DMS 273 treated with DMSO at 0.1 percent for 48 hours (cell line): ENCODE measurements at places on chromosomes 3 and 15.

DNA sequence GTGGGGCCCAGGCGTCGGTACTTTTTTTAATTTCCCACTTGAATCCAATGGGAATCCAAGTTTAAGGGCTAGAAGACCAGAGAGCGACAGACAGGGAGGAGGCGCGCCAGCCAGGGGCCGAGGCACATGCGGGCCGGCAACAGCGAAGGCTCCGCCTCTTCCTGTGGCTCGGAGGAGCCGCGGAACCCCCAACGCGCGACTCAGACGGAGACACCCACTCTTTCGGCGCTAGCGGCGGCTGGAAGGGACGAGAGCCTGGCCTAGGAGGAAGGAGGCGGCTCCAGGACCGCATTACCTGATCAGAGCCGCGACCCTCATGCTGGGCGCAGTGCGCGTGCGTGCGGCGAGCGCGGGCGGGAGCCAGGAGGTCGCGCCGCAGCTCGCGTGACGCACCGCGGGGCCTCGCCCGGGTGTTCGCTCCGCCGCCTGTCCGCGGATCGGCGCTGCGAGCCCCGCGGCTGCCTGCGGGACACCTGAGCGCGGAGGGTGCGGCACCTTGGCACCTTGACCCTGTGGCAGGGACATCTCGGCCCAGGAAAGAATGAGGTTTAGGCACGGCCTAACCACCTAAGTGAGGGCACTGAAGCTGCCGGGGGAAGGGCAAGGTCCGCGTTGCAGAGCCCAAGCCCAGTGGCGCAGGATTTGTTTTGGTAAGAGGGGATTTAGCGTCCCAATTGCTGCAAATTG lies at the start of gene DPH6:
TSS of gene DPH6 (minus strand) at position 342 of the 687 bp plus-strand sequence. CDS start at position 318, 24 bp downstream.
- peak; percentile 43 for DNase-seq

DNA sequence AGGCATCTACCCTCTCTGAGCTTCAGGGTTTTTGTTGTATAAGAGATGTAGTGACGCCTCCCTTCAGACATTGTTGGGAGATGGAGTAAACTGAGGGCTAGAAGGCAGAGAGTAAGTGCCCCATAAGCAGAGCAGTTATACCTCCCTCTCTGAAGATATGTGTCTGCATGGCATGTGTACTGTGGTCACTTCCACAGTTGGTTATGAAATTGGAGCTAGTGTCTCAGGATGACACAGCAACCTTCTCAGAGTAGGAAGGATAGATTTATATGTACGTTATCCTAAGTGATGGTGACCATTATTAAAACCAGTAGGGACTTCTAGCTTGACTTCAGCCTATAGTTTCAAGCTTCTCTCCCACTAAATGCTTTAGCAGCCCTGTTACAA lies 17.9 kb downstream of the PXK start:
- no peak for DNase-seq

GRCh38 chr3:172235698-172236097 lies 196.3 kb downstream of the FNDC3B start:
- DNase-seq = no peak

DNA sequence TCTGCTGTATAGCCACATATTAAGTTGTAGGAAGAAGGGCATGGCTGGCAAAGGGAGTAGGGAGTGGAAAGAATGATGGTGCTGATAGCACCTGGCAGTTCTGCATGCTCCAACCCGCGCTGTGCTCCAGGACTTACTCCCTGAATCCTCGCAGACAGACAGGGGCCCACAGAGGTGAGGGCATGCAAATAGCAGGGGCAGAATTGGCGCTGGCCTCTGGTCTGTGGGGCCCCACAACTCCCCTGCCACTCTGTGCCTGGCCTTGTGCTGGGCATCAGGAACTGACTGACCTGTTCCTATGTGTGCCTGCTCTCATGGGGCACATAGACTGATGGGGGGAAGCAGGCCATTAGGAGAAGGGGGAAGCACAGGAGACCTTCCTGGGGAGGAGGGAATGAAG lies 20.9 kb downstream of the HDAC11 start:
- DNase-seq = no peak

DNA sequence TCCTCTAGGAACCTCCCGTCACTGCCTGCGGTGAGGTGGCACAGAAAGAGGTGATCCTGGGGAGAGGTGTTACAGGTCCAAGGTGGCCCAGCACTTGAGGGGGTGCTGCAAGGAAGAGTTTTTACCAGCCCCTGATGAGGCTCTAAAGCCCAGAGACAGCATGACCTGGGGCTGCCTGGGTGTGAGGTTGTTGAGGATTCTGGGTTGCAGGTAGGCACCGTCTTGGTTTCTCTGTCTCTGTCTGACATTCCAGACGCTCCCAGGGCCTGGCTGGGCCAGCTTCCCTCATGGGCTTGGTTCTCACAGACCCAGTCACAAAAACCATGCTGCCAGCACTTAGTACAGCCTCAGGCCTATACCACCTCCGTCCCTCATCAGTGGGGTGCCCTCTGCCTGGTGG lies 31.1 kb downstream of the DNAJB8 start:
- no peak for DNase-seq

DNA sequence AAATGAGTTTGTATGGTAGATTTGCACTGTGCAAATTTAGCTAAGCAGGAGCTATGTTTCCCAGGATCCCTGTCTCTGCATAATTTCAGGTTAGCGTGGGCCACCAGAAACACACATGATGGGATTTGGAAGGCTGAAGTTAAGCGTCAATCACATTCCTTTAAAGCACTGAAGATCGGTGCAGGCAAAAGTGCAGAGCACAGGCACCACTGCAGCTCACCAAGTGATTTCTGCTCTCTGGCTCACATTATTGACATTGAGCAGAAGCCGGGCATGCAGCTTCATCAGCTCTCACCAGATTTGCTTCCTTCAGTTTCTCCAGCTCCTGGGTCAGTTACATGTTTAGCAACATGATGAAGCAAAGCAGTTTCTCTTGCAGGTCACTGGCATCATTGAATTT lies 256.4 kb upstream of the TGFBR2 start:
- no peak for DNase-seq

DNA sequence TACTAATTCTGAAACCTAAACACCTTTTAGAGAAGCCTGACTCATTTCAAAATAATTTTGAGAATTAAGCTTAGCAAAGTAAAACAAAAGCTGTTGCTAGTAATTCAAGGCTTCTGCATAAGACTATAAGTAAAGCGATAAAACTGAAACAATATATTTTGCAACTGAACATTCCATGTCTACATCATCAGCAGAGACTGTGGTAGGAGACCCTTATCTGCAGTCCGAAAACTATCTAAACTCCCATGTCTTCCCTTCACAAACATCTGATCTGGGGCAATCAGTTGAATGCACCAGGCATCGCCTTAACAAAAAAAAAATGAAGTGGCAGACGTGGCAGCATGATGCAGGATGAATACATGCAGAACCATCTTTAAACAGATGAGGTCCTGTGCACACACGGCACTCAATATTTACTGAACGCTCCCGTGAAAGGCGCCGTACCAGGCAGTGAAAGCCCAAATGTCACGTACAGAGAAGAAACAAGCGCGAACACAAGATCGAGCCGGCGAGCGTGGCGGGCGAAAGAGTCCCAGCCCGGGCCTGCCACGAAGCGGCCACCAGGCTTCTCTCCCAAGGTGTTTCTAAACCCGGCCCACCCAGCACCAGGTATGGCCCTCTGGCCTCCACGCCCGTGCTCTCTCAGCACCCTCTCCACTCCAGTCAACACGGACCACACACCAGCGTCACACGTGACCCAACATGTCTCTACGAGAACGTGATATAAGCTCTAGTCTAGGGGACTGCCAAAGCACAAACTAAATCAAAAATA lies 63.0 kb downstream of the CHSY1 start:
- no peak for DNase-seq

- DNase-seq = no peak
These were observed 55.7 kb upstream of the CP start for GRCh38 chr3:149277331-149277813.

DNA sequence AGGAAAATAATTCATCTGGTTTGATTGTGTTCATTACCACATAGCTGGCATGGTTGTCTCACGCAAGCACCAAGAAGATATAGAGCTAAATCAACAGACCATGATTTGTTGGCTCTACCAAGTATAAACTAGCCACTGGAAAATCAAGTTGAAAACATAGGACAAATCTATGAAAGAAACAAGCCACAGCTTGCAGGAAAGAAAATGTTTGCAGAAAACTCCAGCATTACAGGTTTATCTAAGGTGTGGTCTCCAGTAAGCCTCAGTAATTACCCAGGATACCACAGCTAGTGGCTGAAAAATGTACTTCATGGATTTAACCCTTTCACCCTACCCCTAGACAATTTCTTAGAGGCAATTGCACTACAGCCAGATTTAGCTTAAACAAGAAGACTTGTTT lies 340.6 kb downstream of the SOX2 start:
- DNase-seq = no peak

DNA sequence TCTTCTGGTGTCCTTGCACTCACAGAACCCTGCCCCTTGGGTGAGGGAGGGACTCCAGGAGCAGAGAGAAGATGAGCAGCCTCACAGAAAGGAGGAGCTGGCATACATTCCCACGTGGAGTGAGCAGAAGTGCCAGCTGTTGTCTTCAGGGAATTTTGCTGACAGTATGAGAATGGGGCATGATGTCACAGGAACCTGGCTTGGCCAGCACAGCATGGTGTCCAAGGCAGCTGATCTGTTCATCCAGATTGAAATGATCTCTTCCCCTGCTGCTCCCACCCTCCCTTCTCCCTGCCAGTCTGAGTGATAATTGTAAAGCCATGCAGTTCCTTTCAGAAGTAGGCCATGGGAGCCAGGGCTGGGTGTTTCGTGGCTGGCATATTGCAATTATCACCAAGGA lies 53.3 kb downstream of the GJD2 start:
- DNase-seq = no peak

- no peak for DNase-seq
These were observed 17.8 kb downstream of the CRTC3 start for GRCh38 chr15:90547540-90547939.

DNA sequence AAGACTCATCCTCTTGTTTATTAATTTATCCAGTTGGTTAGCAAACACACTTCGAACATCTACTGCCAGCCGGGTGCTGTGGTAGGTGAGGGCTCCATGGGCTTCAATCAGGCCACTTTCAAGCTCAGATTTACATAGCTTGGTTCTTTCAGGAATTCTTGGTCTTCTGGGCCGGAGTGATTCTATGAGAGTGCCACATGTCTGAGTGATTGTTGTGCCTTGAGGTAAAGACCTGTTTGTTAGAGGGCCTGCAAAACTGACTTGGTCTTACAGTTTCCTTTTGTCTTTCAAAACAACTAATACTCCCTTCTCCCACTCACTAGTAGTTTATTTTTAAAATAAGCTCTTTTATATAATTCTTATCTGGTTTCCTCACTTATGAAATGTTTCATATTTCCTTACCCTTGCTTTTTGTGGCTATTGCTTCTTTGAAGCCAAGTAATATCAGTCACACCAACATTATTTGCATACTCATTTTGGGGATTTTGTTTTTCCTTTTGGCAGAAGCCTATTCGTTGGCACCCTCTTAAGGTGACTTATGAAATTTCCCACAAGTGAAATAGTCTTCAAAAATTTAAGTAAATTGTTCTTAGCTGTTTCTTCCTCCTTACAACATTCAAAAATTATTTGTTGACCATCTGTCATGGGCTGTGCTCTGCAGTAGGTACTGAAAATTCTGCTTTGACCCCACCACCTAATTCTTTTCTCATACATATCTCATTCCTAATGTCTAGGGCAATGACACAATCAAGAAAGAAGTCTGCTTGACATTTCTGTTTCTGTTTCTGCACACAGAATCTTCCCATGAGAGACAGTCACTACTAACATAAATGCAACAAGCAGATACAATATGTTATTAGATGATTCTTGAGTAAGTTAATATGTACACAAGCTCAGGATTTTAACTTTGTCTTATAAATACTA lies 120.2 kb downstream of the LRRC28 start:
- no peak for DNase-seq

DNA sequence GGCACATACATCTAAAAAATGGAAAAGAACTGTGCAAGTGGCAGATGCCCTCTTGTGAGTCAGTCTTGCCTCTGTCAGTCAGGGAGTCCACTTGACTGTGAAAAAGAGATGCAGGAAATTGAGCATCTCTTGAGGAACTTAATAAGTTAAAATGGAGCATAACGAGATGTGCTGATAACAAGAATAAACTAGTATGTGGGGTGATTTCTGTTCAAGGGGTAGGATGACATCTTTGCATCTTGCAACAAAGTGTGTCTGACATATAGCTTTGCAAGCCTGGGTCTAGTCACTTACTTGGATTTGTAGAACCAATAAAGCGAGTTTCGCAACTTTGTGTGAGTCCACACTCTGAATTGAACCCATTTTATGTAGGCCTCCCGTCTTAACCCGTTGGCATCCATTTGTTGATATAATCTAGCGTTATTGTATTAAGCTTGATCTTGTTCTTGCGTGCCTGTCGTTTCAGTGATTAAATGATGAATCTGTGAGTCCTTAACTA lies 2.2 kb downstream of the USP3 start:
- no peak for DNase-seq

DNA sequence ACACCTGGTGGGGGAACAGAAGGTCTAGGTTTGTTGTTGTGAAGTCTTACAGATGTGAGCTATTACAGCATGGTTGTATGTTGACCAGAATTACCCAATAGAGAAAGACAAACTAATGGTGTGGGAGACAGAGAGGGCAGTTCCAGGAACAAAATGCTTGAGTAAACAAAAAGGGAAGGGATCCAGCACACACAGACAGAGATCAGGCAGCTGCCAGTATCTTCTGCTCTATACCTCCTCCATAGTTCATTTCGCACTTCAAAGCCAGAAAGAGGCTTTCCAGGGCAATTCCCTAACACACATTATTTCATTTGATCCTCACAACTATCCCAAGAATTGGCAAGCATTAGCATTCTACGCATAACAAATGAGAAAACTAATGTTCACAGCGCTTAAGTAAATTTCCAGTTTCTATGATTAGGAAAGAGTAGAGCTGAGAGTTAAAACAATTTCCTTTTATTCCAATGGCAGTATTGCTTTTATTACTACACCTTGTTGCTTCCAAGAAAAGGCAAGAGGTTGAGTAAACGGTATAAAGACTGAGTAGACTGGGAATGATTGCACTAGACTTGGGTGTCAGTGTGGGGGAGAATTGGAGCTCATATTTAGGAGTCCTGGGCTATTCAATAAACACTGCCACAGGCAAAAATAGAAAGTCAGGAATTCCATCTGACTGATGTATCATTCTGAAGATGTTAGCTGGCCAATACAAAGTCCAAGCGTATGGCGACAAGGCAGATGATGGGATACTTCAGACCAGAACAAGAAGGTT lies 39.7 kb upstream of the ZNF280D start:
- no peak for DNase-seq

- DNase-seq = no peak
These were observed 5.9 kb downstream of the SOX2 start for GRCh38 chr3:181717549-181718171.

GRCh38 chr3:124174476-124174875 lies 182.6 kb upstream of the ROPN1 start:
- peak; percentile 75 for DNase-seq

DNA sequence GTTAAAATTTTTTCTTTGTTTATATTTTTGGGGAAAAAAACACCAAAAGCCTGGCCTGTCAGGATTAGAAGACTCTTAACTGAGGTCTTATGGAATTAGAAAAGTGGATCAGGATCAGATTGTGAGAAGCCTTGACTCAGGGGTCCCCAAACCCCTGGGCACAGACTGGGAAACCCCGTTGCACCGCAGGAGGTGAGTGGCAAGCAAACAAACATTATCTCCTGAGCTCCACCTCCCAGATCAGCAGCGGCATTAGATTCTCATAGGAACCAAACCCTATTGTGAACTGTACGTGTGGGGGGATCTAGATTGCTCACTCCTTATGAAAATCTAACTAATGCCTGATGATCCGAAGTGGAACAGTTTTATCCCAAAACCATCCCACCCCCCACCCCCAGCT lies 117.2 kb downstream of the TCF12 start:
- DNase-seq = no peak
